ENCODE measurements at places on chromosomes 12 and 14.

DNA sequence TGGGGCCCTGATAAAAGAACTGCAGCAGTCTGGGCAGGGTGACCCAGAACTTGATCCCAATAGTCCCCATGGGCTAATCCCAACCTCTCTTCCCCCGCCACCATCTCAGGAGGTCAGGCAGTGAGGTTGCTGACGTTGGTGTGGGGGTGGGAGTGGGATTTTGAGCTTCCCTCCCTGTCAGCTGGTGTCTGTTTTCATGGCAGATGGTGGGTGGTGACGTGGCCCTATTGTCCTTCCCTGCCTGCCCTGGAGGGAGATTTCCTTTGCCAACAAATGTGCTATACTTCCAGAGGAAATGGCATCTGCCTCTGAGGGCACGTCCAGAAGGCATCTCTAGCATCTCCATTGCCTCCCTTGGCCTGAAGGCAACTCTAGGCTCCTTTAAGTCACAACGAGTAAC, 37.7 kb downstream of the NEUROD4 start:
- no peak for DNase-seq

DNA sequence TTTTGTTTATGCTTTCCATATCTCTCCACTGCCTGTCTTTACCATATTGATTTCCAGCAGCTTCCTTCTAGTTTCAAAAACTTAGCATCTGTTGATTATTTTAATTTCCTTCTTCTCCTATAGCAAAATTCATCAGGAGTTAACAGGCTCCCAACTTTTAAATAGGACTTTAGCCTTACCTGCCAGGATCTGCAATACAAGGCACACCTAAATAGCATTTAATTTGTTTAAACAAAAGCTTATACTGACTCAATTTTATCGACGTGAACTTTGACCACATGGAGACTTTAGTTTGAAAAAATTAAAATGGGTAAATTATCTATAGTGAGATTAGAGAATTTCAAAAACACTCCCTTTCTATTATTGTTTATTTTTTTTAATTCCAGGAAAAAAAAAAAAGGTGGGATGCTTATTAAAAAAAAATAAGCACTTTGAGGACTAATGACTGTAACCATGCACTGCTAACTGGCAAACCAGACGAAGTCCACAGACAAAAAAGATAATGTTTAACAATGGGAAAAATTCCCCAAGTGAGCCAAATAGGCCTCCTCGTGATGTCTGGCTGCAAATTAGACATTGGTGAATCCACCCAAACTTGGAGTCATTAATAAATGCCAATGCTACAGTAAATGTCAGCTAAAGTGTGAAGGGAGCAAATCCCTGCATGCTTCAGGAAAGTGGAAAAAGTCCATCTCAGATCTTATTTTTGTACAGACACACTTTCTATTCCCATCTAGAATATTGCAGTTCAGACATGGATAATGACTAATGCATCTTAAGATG, 40.7 kb downstream of the RMST start:
- no peak for DNase-seq

DNA sequence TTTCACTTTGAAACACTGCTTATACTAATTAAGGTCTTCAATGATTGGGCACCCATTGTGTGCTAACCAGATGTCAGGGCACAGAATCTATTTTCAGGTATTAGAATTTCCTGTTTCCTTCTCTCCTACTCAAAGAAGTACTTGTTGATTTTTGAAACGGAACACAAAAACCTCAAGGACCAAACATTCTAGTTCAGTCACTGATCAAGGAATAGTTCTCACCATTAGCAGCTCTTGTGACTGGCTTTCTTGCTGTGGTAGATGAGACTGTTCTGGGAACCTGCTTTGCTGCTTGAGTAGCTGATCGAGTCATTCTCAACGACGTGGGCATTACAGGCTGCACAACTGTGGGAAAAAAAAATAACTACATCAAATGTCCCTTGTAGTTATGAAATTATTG, 11.0 kb downstream of the DLGAP5 start:
- DNase-seq = no peak

GRCh38 chr14:48008646-48009045, 333.2 kb upstream of the MDGA2 start:
- no peak for DNase-seq

DNA sequence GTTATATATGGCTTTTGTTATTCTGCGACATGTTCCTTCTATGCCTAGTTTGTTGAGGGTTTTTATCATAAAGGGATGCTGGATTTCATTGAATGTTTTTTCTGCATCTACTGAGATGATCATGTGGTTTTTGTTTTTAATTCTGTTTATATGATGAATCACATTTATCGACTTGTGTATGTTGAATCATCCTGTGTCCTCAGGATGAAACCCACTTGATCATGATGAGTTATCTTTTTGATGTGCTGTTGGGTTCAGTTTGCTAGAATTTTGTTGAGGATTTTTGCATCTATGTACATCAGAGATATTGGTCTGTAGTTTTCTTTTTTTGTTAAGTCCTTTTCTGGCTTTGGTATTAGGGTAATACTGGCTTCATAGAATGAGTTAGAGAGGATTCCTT, 291.2 kb downstream of the AKAP6 start:
- no peak for DNase-seq

GRCh38 chr12:91680864-91681263, 464.8 kb downstream of the BTG1 start:
- no peak for DNase-seq

DNA sequence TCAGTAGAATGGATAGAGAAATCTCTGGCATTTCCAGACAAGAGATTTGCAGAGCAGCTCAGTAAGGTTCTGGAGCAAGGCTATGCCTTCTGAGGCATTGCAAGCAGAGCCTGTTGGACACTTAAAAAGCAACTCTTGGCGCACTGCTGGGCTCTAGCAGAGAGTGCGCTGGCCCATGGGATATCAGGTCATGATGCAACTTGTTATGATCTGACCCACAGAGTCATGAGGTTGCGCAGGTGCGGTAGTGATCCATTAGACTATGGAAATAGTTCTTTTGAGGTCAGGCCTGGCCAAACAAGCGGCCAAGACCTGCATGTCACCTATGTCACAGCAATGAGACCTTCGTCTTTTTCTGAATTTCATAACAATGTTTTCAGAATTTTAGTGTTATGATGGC, 168.6 kb downstream of the TMTC3 start:
- no peak for DNase-seq

DNA sequence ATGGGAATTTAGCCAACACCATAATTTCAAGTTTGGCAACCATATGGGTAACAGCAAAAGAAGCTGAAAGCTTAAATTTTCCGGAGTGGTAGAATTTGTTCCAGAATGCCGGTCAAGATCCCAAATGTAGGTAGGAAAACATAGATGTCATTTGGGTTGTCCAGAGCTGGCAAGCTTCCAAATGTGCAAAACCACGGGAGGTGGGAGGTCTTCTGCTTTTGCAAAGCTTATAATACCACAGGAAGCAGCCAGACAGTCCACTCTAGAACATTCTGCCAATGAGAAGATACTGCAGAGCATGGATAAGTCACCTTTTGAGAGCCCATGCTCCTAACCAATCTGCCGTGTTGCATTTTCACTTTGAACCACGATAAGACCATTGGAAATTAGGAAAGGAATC, 26.4 kb upstream of the BATF start:
- DNase-seq = no peak
